ENCODE measurements at places on chromosomes 11 and 22. TPM values are rescaled to one million over a fixed set of nuclear protein-coding genes. Genes with fewer than 3 reads are reported as not detected.

The APOA1 gene
- total RNA-seq = 0.17 TPM

GRCh38 chr22:23569291-23569690 lies 10.8 kb downstream of the IGLL1 start:
- no peak for DNase-seq

The MED19 gene
- total RNA-seq = 13.1 TPM

DNA sequence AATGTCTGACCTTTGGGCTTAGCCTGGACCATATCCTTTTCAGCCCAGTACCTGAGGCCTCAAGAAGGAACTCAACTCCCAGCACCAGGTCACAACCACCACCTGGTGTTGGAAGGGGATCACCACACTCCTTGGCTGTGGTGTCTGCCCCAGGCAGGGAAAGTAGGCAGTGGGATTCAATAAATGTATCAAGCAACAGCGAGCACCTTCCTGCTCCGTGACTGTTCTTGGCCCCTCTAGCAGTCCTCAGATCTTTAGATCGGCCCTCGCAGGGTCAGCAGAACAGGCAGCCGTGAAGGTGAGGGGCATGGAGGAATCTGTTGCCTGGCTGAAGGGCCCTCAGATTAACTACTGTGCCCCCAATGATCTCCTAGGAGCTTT lies 15.9 kb downstream of the ARFGAP2 start:
- no peak for DNase-seq

- DNase-seq = no peak
These were observed at the start of gene PLET1 for GRCh38 chr11:112260490-112260889. TSS of gene PLET1 (minus strand) at chr11:112260860. CDS start at chr11:112260589, 271 bp downstream.

- no peak for DNase-seq
These were observed 868 bp upstream of the MYEOV start for GRCh38 chr11:69293087-69293486.

DNA sequence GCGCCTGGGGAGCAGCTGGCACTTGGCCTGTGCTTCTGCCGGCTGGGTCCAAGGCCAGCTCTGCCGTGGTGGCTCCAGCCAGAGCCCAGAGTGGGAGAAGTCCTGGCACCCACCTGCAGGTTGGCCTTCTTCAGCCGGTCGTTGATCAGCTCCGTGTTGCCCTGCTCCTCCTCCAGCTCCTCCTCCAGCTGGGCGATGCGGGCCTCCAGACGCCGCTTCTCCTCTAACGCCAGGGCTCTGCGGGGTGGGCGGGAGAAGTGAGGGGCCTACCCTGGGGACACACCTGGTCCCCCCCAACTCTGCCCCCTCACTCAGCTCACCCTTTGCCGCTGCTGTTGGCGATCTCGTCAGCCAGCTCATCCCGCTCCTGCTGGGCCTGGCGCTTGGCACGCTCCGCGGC lies 32.6 kb downstream of the APOL1 start:
- no peak for DNase-seq

The MS4A14 gene
- total RNA-seq = not detected
